ENCODE measurements at places on chromosomes 5 and 9. TPM values are rescaled to one million over a fixed set of nuclear protein-coding genes. Genes with fewer than 3 reads are reported as not detected.

SLCO6A1 gene
- total RNA-seq: not detected

DMGDH gene
- total RNA-seq: 1.1 TPM

DNA sequence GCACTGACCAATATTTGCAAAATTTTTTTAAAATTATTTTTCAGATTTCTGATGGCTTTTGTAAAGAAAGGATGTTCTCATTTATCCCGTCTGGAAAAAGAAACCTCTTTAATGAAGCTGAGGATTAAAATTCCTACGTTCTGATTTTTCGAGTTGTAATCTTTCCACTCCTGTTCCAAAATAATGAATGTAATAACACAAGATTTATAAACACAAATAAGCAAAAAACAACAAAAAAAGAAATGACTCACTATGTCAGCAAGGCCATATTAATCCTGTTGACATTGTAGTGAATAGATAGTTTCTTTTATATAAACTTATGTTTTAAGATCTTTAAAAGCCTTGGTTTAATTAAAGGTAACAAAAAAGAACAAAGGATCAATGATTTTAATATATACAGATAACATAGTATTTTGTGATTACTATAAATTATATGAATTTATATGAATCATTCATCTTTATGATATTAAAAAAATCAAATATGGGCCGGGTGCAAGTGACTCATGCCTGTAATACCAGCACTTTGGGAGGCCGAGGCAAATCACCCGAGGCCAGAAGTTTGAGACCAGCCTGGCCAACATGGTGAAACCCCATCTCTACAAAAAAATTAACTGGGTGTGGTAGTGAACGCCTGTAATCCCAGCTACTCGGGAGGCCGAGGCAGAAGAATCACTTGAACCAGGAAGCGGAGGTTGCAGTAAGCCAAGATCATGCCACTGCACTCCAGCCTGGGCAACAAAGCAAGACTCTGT is 336.6 kb upstream of the DAB2 start:
- no peaks in the 10 kb centered on the region for H3K36me3 ChIP-seq
- no peaks in the 10 kb centered on the region for H3K27me3 ChIP-seq
- no peaks in the 10 kb centered on the region for H3K4me1 ChIP-seq
- DNase-seq: no peak

GRCh38 chr9:86097510-86098224 is 1.7 kb downstream of the GOLM1 start:
- H3K27ac ChIP-seq: no peak overlapping the region
- DNase-seq: no peak
- H3K4me3 ChIP-seq: no peak overlapping the region
- H3K27me3 ChIP-seq: no peaks in the 10 kb centered on the region
- peaks cover 8% of the 10 kb centered on the region for H3K4me1 ChIP-seq
- H3K36me3 ChIP-seq: no peaks in the 10 kb centered on the region

GRCh38 chr5:107502676-107503060 is 168.1 kb downstream of the EFNA5 start:
- H3K27ac ChIP-seq: no peak overlapping the region
- no peak overlapping the region for H3K4me3 ChIP-seq
- no peaks in the 10 kb centered on the region for H3K36me3 ChIP-seq
- no peak for DNase-seq
- H3K27me3 ChIP-seq: no peaks in the 10 kb centered on the region

DNA sequence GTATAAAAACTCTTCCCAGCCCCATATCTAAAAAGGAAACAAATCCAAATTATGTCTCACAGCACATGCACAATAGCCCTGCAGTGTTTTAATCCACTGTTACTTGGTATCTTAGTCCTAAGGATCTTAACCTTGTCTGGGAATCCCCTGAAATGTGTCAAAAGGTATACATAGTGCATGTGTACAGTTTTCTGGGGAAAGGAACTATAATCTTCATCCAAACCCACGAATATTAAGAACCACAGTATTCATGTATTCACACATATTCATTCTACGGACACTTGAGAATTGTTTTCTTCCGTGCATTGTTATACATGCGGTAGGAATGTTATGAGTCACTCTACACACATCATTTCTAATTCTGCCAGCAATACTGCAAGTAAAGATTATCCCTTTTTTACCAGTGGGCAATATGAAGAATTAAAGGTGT is 47.8 kb upstream of the SNX2 start:
- no peaks in the 10 kb centered on the region for H3K27me3 ChIP-seq
- no peaks in the 10 kb centered on the region for H3K36me3 ChIP-seq
- no peaks in the 10 kb centered on the region for H3K4me1 ChIP-seq
- DNase-seq: no peak

DNA sequence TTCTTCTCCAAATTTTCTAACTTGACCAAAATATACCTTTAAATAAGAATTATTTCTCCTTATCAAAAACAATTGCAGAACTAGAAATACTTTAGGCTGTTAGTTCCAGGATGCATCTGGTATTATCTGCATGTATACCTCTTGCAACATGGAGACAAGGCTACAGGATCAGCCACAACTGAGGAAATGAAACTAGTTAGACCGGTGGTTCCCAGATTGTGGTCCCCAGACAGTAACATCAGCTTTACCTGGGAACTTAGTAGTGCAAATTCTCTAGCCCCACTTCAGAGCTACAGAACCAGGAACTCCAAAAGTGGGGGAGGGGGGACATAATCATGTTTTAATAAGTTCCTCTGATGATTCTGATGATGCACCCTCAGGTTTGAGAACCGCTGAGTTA is 61.6 kb upstream of the C9orf72 start:
- no peaks in the 10 kb centered on the region for H3K36me3 ChIP-seq
- no peaks in the 10 kb centered on the region for H3K4me1 ChIP-seq
- no peaks in the 10 kb centered on the region for H3K27me3 ChIP-seq
- no peak overlapping the region for H3K4me3 ChIP-seq
- H3K27ac ChIP-seq: no peak overlapping the region
- no peak for DNase-seq
